ENCODE measurements at places on chromosomes 4 and X. TPM values are rescaled to one million over a fixed set of nuclear protein-coding genes. Genes with fewer than 3 reads are reported as not detected.

GRCh38 chrX:68249903-68250302 lies 183.4 kb downstream of the OPHN1 start:
- H3K36me3 ChIP-seq: no peaks in the 10 kb centered on the region

GRCh38 chr4:126895988-126896570 lies 736.7 kb upstream of the INTU start:
- no peak overlapping the region for H3K27ac ChIP-seq
- no peaks in the 10 kb centered on the region for H3K27me3 ChIP-seq
- no peak overlapping the region for H3K4me3 ChIP-seq
- no peaks in the 10 kb centered on the region for H3K36me3 ChIP-seq
- no peaks in the 10 kb centered on the region for H3K4me1 ChIP-seq
- no peak for DNase-seq

DNA sequence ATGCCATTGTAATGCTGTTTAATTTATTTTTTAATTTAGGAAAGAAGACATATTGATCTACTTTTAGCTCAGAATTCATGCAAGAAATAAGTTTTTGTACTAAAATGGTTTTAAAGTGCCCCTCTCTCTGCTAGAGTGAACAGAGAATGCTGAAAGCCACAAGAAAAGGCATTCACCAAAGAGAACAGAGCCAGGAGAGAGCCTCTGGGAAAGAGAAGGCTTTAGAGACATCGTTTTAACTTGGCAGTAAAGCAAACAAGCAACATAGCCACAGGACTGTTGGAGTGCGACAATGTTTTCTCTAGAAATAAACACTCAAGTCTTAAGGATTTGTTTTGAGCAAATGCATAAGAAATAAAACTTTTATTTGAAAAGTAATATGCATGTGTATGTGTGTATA lies 484.1 kb upstream of the CPEB2 start:
- H3K4me3 ChIP-seq: no peak overlapping the region
- no peaks in the 10 kb centered on the region for H3K27me3 ChIP-seq
- H3K27ac ChIP-seq: no peak overlapping the region

DNA sequence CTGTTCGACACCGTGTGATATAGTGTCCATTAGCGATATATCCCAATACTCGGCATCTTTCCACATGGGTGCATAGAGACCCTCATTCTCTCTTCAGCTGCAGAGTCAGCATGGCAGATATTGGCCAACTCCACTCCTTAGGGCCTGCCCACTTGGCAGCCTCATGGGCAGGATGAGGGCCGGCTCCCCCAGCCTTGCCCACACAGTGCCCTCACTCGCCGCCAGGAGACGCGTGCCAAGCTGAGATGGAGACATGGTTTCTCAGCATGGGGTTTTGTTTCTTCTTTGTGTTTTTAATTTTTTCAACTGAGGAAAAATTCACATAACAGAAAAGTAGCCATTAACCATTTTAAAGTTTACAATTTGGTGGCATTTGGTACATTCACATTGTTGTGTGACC lies 5.3 kb upstream of the PLXNA3 start:
- H3K4me1 ChIP-seq: no peaks in the 10 kb centered on the region
- no peak overlapping the region for H3K27ac ChIP-seq
- H3K27me3 ChIP-seq: no peaks in the 10 kb centered on the region
- DNase-seq: no peak

DNA sequence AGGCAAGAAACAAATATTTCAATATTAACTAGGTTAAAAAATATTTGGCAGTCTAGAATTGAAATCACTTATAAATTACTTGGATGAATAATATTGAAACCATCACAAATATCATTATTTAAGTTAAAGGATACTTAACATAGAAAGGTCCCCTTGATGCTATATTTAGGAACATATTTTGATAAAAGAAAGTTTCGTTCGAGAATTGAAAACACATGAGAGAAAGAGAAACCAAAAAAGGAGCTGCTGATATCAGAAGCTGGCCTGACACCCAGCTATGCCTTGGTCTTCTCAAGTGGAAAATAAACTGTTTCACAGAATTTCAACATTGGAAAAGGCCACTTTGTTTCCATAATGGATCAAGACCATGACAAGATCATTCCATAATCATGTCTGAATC lies 762.4 kb downstream of the DMD start:
- no peaks in the 10 kb centered on the region for H3K4me1 ChIP-seq
- no peak for DNase-seq
- H3K27ac ChIP-seq: no peak overlapping the region

DNA sequence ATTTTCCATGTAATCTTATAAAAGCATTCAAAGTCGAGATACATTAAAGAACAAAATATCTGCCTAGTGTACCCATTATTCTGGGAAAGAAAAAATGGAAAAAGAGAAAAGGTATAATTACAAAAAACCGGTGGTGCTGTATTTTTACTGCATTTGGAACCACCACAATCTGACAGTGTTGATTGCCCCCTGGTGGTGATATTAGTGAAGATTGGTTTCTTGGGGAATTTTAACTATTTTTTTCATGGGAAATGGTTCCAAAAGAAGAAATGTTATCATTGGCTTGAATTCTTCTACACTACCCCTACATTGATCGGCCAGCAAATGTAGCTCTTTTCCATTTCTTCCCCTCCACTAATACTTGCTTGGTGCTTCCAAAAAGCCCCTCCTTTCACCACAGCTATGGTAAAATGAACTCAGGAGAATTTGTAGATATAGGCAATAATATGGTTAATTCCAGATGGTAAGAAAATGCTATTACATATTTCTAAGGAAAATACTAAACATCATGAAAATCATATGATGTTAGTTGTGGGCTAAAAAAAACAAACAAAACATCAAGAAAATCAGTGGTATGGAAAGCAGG lies 50.0 kb downstream of the COX18 start:
- no peaks in the 10 kb centered on the region for H3K4me1 ChIP-seq
- no peaks in the 10 kb centered on the region for H3K36me3 ChIP-seq
- H3K4me3 ChIP-seq: no peak overlapping the region
- no peak for DNase-seq
- H3K27me3 ChIP-seq: no peaks in the 10 kb centered on the region

- H3K4me3 ChIP-seq: no peak overlapping the region
- no peaks in the 10 kb centered on the region for H3K36me3 ChIP-seq
- H3K27me3 ChIP-seq: no peaks in the 10 kb centered on the region
- H3K4me1 ChIP-seq: no peaks in the 10 kb centered on the region
These were observed 4.2 kb upstream of the OTUD5 start for GRCh38 chrX:48961585-48962091.

- H3K36me3 ChIP-seq: no peaks in the 10 kb centered on the region
- H3K4me3 ChIP-seq: no peak overlapping the region
- H3K27ac ChIP-seq: no peak overlapping the region
- H3K27me3 ChIP-seq: no peaks in the 10 kb centered on the region
These were observed 94.9 kb upstream of the USP38 start for GRCh38 chr4:143089847-143090246.

Gene CENPE
- not detected for total RNA-seq

Gene GCNA
- total RNA-seq: 1.2 TPM

- H3K36me3 ChIP-seq: no peaks in the 10 kb centered on the region
- no peaks in the 10 kb centered on the region for H3K27me3 ChIP-seq
- H3K4me1 ChIP-seq: no peaks in the 10 kb centered on the region
- DNase-seq: no peak
- H3K4me3 ChIP-seq: no peak overlapping the region
These were observed 229.8 kb downstream of the DKK2 start for GRCh38 chr4:106806158-106806797.

DNA sequence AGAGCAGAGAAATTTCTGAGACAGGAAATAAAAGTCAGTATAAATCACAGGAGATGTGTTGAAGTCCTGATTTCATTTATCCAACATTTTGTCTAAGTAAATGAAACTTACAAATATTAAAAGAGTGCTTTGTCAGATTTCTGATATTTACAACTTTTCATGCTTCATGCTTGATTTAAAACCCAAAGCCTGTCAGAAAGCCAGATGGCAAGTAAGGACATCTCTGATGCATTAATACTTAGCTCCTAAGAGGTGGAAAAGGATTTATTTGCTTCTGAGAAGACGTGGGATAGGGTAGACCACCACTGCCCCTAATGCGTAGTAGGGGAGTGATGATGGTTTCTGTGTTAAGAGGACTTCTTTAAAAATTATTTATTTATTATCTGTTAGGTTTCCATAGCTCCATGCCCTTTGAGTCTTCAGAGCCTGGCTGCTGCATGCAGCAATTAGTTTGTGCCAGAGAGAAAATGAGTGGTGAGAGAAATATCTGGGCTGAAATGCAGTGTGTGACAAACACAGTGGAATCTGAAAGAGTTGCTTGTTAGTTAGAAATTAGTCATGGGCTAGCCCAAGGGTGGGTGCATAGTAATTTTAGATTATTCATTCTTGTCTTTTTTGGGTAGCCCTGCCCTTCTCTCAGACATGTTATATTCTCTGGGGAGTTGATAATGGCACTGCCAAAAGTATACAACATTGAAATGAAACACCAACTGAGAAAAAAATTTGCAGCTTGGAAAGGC lies 333.8 kb downstream of the C4orf33 start:
- no peak overlapping the region for H3K27ac ChIP-seq
- no peaks in the 10 kb centered on the region for H3K4me1 ChIP-seq
- H3K27me3 ChIP-seq: no peaks in the 10 kb centered on the region
- H3K4me3 ChIP-seq: no peak overlapping the region
- no peak for DNase-seq

GRCh38 chr4:112881842-112882241 lies 167.6 kb upstream of the ANK2 start:
- peak overlapping the region; percentile 73 for H3K27ac ChIP-seq
- no peaks in the 10 kb centered on the region for H3K36me3 ChIP-seq
- peak; percentile 35 for DNase-seq
- H3K27me3 ChIP-seq: no peaks in the 10 kb centered on the region

Gene EREG
- total RNA-seq: not detected

Gene RS1
- not detected for total RNA-seq

DNA sequence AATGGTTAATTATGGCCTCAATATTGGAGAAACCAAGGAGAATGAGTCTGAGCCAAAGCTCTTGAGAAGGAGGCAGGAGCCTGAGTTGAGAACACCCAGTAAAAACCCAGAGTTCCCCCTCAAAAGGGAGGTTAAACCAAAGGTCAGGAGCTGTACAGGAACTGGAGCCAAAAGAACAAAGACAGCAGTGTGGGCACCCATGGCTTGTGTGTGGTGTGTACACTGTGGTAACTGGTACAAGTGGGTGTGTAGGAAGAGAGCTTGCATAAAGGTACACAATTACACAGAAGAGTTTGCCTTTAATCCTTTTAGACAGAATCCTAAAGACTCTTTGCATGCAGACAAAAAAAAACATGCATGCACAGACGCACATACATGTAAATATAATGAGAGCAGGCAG lies 87.1 kb downstream of the IGSF1 start:
- H3K27ac ChIP-seq: no peak overlapping the region
- H3K4me3 ChIP-seq: no peak overlapping the region
- DNase-seq: no peak
- no peaks in the 10 kb centered on the region for H3K27me3 ChIP-seq
- H3K36me3 ChIP-seq: no peaks in the 10 kb centered on the region

DNA sequence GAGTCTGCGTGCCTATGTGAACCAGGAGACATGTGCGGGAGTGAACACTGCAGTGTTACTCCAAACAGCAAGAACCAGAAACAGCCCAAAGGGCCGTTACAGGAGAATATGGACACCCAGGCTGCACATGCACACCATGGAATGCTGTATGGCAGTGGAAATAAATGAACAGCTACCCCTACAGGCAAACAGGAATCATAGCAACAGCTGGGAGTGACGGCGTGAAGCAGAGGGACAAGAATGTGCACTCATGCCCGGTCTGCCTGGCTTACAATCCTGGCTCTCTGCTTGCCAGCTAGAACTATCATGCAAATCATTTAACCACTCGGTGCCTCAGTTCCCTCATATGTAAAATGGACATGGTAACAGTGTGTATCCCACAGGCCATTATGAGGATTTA lies 16.6 kb downstream of the GPKOW start:
- H3K36me3 ChIP-seq: no peaks in the 10 kb centered on the region
- H3K27ac ChIP-seq: no peak overlapping the region
- DNase-seq: no peak
- no peaks in the 10 kb centered on the region for H3K4me1 ChIP-seq
- no peaks in the 10 kb centered on the region for H3K27me3 ChIP-seq

DNA sequence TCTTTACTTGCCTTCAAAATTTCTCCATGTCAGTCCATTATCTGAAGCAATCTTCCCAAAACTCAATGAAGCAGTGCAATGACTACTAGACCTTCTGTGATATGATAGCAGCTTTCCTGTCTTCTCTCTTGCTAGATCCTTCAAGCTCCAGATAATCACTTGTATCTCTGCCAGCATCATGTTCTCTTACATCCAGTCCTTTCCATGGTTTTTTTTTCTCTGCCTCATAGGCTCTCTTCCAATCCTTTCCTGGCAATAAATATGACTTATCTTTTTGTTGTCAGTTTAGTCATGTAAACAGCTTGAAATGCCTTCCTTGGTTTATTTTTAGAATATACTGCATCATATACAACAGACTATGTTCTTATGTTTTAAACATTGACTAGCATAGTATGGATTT lies 193.5 kb downstream of the CFAP299 start:
- DNase-seq: no peak
- H3K4me3 ChIP-seq: no peak overlapping the region
- H3K4me1 ChIP-seq: no peaks in the 10 kb centered on the region
- no peaks in the 10 kb centered on the region for H3K27me3 ChIP-seq
- no peak overlapping the region for H3K27ac ChIP-seq

GRCh38 chrX:139784807-139785206 lies 76.8 kb upstream of the MCF2 start:
- no peaks in the 10 kb centered on the region for H3K36me3 ChIP-seq
- H3K4me1 ChIP-seq: no peaks in the 10 kb centered on the region
- H3K4me3 ChIP-seq: no peak overlapping the region
- H3K27ac ChIP-seq: no peak overlapping the region
- no peak for DNase-seq
